ENCODE measurements at places on chromosomes 1 and 21.

GRCh38 chr1:61011561-61012263 lies 70.6 kb upstream of the NFIA start:
- DNase-seq, result no peak

- DNase-seq, result no peak
Observed at GRCh38 chr1:10779841-10780240, 16.6 kb downstream of the CASZ1 start.

- no peak for DNase-seq
Observed at GRCh38 chr1:201251411-201251810, 31.9 kb upstream of the PKP1 start.

DNA sequence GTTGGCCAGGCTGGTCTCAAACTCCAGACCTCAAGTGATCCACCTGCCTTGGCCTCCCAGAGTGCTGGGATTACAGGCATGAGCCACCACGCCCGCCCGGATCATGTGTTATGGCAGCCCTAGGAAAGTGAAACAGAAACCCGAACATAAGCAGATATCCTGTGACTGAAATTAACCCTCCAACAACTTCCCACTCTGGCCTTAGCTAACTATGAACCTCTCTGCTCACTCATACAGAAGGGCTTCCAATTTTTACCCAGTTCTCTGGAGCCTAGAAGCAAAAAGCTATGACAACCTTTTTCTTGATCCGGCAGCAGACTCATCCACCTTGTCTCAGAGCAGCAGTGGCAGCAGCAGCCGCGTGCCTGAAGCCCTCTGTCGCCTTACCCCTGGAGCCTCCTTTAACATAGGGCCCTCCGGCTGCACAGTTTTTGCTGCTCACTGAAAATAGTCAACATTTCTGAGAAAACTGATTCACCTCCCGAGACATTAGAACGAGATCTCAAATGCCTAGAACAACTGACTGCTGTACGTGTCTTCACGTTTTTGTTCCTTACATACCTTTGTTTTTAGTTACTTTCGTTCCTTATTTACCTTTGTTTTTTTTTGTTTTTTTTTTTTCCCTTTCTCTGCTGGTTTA lies 9.3 kb downstream of the CBR1 start:
- DNase-seq, result peak; percentile 47

DNA sequence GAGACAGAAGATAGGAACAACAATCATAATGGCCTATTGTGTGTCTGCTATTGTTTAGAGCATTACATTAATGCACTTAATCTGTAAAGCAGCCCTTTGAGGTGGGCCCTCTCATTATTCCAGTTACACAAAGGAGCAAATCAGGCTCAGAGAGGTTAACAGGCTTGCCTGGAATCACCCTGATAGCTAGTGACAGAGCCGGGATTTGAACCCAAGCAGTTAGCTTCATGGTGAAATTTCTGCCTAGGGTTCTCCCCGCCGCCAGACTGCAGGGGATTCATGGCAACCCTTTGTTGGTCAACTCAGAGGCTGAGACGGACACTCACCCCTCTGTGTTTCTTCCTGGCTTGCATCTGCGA lies 7.1 kb downstream of the HEYL start:
- no peak for DNase-seq

DNA sequence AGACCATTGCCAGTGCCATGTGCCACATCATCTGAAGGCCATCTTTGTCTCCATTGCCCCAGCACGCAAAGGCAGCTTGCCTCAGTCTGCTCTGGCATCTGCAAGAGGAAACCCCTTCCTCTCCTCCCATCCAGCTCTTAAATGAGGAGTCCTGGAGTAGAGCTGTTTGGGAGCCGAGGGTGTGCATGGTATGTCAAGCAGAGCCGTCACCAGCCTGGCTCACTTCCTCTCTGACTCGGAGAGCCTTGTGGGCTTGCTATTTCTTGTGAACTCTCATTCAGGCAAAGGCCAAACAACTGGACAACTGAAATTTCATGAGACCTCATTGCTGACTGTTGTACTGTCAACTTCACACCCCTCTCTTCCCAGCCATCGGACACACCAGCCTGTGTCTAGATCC lies 143.9 kb downstream of the SIPA1L2 start:
- no peak for DNase-seq

GRCh38 chr21:25350056-25350455 lies 257.2 kb downstream of the MRPL39 start:
- no peak for DNase-seq

GRCh38 chr1:9230869-9231533 lies 3.6 kb upstream of the H6PD start:
- DNase-seq, result no peak

DNA sequence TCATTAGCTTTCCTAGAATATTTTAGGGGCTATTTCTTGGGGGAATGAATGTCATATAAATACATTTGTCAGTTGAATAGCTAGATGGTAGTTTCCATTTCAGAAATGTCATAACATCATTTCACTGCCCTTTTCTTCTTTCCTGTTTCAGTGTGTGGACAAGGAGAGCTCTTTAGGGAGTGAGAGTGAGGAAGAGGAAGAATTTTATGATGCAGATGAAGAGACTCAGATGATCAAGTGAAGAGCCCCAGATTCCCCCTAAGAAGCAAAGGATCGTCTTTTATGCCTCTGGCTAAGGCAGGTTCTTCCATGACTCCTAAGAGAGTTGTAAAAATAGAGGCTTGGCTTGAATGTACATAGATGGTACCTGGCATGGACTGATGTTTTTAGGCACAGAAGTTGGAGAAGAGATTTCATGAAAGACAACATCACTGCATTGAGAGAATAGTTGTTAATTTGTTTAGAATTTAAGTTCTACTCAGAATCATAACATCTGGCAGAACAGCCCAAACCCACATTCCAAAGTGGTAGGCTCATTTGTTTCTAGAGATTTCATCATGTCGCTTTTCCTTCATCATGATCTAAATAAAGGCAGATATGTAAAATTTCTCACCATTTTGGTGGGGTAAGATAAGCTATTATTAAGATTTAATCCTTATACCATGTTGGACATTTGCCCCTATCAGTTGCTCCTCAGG lies 44.2 kb upstream of the MAB21L3 start:
- no peak for DNase-seq

DNA sequence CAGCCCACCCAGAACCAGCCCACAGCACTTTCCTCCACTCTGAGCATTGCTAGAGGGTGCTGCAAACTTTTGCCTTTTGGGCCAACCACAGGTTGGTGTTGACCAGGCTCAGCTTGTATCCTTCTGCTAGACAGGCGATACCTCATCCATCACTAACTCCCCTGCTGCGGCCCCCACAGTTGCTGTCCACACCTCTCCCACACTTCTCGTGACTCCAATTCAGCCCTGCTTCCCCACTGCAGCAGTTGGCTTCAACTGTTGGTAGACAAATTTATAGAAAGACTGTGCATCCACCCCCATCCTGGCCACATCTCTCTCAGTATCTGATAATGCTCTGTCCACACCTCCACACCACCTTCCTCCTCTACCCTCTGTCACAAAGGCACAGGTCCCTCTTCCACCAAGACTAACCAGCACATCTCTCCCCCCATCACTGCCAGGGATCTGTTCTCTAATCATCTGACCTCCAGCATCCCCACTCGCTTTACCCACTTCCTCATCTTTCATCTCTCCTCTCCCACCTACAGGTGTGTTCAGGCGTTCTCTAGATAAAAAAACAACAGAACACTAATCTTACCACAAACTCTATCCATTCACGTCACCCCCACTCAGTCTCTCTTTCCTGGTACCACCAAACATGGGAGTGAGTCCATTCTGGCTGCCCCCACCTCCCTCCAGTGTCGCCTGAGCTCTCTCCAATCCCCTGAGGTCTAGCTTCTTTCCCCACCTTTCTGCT lies 15.8 kb upstream of the SLC25A44 start:
- DNase-seq, result no peak

DNA sequence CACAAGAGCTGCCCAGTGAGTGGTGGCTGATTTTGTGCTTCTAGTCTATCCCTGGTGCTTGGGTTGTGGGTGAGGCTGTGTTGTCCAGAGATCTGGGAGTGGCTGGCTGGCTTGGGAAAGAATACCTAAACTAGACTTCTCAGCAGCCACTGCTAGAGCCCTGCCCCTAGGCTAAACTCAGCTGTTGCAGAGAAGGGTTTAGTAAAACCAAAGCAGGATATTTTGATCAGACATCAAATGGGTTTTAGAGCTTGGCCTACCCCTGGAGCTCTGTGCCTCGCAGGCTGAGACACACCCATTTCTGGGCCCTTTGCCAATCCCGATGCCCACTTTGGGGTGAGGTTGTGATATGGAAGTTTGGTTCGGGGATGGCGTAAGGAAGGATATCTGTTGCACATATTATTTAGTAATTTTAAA lies 88.5 kb downstream of the UCK2 start:
- no peak for DNase-seq

GRCh38 chr1:228234921-228235320 lies 27.1 kb downstream of the OBSCN start:
- DNase-seq, result no peak

DNA sequence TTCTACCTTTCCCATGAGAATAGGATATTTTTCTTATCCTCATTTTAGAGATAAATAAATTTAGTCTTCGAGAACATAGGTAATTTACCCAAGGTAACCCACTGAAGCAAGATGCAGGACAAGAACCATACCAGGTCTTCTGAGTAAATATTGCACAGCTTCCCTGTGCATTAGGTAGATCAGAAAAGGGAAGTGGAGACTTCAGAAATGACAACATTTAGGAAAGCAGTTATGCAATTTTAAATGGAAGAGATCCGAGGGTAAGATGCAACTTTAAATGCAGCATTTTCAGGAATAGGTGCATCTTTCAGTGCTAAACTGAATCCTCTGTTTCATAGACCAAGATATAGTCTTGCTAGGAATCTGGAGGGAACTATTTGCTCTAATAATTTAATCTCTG lies 206.4 kb upstream of the SGIP1 start:
- peak; percentile 79 for DNase-seq

- no peak for DNase-seq
Observed at GRCh38 chr21:45581322-45581712, 39.1 kb upstream of the SLC19A1 start.

DNA sequence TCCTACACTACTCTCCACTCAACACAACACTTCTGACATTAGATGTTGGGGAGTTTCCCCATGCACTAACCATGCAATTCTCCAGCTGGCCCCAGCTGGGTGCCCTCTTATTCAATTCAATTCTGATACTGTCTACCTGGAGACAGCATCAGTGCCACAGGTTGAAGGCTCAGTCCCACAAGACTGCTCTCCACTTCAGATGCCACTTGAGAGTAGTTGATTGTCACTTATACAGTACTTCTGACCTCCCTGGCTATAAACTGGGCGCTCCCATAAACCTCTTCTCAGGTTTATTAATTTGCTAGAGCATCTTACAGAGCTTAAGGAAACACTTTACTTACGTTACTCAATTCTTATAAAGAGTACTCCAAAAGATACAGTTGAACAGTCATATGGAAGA lies 442.3 kb downstream of the LRRIQ3 start:
- no peak for DNase-seq

- DNase-seq, result no peak
Observed at GRCh38 chr1:31239653-31240241, at the start of gene NKAIN1. Gene NKAIN1, minus strand, starts transcription at chr1:31239887. Its CDS starts 340 bp downstream, at chr1:31239547.

DNA sequence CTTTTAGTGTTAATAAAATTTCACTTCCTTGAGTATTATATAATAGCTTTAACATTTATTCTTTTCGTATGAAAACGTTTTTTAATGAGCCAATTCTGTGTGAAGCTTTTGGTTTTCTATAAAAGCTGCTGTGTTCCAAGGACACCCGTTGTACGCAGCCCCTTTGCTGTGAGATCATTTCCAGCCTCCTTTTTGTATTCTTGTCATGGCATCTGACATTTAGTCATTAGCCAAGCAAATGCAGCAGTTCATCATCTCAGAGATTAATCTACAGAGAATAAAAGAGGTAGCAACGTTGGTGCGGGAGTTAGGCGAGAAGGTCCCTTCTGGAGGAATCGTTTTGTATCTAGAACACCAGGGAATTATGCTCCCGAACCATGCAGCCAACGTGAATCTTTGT lies 1.3 kb upstream of the UMODL1 start:
- DNase-seq, result no peak

GRCh38 chr1:215198021-215198420 lies 115.5 kb downstream of the KCNK2 start:
- DNase-seq, result no peak

DNA sequence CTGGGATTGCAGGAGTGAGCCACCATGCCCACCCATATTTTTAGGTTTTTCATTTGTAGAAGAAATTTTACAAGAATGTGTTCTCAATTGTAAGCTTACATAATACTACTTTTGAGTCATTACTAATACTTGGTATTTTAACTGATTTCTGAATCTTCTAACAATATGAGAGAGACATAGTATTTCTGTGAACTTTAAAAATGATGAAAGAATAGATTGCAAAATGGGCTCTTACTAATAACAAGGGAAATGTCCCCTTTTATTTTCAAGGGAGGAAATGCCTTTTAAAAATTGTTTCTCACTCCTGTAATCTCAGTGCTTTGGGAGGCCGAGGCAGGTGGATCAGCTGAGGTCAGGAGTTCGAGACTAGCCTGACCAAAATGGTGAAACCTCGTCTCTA lies 5.9 kb downstream of the AGO3 start:
- DNase-seq, result peak; percentile 71

- DNase-seq, result peak; percentile 15
Observed at GRCh38 chr1:9653491-9654050, 2.0 kb downstream of the PIK3CD start.

DNA sequence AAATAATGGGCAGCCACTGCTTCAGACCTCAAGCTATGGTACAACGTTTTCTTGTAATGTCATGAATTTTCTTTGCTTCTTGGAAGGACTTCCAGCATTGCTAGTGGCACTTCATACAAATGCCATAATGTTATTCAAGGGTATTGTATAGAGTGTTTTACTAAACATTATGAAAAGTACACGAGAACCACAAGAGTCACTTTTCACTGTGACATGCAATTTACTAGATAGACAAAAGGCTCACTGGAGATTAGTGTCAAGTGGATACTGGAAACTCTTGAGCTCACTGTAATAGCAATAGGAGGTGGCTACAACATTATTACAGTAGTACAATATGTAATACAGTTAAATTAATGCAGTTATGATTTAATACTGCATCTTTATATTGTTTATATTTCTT lies 5.3 kb upstream of the OLFM3 start:
- DNase-seq, result no peak

- no peak for DNase-seq
Observed at GRCh38 chr21:30963502-30963901, 74.8 kb downstream of the KRTAP19-8 start.

DNA sequence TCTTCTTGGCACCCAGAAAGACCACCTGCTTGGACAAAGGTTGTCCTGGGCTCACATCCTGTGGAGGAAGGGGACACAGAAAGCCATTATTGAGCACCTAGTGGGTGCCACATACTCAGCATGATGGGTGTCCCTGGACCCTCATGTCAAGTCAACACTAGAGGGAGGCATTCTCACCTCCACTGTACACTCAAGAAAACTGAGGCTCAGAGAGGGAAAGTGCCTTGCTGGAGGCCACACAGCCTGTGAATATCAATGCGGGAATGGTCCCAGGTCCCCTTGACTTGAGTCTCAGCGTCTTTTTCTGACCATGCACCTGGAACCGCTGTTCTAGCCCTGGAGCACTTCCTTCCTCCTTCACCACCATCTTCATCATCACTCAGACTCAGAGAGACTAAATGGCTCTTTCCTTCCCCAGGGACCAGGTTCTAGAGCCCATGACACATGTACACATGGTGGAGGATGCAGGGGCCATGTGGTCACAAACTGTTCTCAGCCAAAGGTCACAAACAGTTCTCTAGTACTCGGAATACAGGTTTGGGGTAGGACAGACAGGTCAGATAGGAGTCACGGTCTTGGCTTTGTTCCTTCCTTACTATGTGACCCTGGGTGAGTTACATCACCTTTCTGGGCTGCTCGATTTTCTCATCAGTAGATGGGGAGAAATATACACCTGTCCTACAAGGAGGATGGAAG lies 89.2 kb upstream of the WNT4 start:
- DNase-seq, result no peak

- no peak for DNase-seq
Observed at GRCh38 chr1:183566026-183566425, 24.2 kb downstream of the NCF2 start.

Measured in CD14-positive monocyte (primary cell).